ENCODE measurements at places on chromosomes 7 and 10.

- no peak for DNase-seq
Measured at GRCh38 chr7:80040335-80040734, 94.3 kb upstream of the GNAI1 start.

DNA sequence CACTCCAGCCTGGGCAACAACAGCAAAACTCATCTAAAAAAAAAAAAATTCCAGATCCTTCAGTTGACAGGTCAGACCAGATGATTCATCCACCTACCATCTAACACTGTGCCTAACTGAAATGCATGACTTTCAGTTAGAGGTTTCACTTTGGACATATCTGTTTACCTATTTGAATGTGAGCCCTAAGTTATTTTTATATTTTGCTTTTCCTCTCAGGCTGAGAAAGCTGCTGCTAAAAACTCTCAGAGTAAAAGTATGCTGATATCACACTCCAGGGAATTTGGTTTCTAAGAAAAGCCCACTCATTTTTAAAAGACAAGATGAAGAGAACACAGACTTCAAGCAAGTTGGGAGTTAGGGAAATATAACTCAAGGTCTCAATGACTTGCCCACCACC lies 126.0 kb downstream of the SGMS1 start:
- no peak for DNase-seq

DNA sequence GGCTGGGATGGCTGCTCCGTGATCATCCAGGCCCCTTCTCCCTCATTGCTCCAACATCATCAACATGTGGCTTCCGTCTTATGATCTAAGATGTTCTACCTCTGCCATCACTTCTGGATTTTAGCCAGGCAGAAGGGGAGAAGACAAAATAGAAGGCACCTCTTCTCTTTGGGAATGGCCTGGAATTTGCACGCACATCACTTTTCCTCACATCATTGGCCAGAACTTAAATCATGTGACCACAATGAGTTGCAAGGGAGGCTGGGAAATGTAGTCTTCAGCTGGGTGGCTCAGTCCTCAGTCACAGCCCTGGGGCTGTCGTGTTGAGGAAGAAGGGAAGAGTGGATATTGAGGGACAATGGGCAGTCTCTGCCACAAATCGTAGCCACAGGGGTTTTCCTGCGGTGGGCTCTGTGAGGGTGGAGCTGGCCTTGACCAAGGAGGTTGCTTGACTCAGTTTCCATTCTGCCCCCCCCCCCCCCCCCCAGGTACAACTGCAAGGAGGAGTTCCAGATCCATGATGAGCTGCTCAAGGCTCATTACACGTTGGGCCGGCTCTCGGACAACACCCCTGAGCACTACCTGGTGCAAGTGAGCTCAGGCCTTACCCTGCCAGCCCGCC lies 50.3 kb downstream of the PALD1 start:
- no peak for DNase-seq

DNA sequence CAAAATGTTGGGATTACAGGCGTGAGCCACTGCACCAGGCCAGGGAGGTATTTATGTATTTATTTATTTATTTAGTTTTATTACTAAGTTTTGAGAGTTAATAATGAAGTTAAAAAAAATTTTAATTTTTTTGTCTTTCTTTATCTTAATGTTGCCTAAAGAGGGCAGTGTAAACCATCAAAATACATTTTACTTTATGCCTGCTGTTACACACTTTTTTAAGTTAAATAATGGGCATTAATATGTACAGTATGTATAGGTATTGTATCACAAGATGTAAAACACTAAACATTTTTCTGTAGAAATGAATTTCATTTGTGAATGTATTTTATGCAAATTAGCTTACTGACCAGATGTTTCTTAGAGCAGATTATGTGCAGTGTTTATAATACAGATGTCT lies 129.4 kb downstream of the AASS start:
- DNase-seq, result no peak

DNA sequence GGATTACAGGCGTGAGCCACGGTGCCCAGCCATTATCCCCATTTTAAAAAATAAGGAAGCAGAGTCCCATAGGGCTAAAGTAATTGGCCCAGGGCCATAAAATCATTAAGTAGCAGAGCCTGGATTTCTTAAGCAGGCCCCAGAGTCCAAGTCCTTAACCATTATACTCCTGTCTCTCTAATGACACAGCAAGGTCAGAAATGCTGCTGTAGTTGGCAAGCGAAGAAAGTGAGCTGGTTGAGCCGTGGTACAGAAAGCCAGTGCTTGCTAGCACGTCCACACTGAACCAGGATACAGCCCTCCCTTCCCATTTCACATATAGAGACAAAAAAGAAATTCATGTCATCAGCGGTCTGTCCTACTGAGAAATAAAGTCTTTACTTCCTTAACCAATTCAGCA lies 562.7 kb downstream of the GALNT17 start:
- DNase-seq, result no peak

DNA sequence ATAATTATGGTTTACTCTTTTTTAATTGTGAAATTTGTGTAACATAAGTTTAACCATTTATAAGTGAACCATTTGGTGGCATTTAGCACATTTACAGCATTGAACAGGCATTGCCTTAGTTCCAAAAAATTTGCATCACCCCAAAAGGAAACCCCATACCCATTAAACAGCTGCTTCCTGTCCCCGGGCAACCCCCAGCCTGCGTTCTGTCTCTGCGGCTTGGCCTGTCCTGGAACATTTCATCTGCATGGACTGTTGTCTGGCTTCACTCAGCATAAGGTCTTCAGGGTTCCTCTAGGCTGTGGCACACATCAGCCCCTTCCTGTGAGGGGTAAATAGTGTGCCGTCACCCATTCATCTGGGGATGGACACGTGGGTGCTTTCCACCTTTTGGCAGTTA lies 6.9 kb downstream of the RET start:
- no peak for DNase-seq

DNA sequence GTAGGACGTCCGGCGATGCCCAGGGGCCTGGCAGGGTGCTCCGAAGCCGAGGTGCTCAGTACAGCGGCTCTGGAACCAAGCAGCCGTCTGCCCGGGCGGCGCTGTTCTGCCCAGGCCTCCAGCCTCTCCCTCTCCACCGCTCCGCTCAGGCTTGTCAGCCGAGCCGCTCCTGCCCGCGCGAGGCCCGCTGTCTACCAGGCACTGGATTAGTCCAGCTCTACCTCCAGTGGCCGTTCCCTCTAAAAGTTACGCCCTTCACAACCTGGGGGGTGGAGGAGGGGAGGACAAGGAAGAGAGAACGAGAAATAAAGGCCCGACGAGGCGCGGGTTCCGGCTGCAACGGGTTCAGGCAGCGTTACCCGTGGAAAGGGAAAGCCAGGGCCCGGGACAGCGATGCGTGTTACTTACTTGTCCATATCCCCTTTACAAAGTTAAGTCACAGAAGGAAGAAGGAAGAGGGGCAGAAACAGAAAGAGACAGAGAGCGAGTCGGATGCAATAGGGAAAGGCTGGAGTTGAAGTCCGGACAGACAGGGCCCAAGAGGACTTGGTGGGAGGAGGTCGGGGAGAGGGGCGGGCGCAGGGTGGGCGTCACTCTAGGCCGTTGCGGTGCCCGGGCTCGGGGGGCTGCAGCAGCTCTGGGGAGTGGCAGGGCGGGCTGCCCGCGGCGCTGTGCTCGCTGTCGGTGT lies 2.8 kb downstream of the SP8 start:
- DNase-seq, result no peak

GRCh38 chr7:71972534-71972933 lies 439.6 kb downstream of the CALN1 start:
- DNase-seq, result no peak

DNA sequence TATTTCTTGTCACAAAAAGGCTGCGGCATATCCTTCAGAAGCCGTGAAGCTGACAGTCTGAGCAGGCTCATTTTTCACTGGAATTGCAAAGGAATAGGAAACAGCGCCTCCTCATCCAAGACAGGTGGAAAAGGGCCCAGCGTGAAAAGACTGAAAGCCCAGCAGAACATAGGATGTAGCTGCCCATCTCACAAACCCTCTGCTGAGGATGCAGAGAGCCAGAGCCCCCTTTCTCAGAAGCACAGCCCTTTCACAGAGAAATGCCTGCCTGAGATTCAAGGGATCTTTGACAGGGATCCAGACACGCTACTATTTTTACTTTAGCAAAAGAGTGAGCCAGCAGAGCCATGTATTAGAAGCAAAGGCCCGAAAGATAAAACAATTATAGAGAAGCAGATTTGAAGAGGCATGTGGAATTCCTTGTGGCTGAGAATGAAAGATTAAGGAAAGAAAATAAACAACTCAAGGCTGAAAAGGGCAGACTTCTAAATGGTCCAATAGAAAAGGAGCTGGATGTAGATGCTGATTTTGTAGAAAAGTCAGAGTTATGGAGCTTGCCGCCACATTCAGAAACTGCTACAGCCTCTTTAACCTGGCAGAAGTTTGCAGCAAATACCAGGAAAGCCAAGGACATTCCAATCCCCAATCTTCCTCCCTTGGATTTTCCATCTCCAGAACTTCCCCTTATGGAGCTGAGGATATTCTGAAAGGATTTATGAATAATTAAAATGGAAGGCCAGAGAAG lies 36.9 kb downstream of the GDI2 start:
- DNase-seq, result no peak

GRCh38 chr7:46220066-46220630 lies 299.1 kb upstream of the IGFBP3 start:
- DNase-seq, result no peak

All from naive thymus-derived CD4-positive, alpha-beta T cell (primary cell).